Trophoblast cell (in vitro differentiated cells and primary cell): ENCODE measurements at places on chromosomes 7 and 10.

- H3K4me3 ChIP-seq = no peak overlapping the region
- DNase-seq = peak; percentile 12
- no peak overlapping the region for H3K27ac ChIP-seq
- no peaks in the 10 kb centered on the region for H3K27me3 ChIP-seq
Measured at GRCh38 chr10:43667317-43667731, 18.6 kb upstream of the ZNF32 start.

DNA sequence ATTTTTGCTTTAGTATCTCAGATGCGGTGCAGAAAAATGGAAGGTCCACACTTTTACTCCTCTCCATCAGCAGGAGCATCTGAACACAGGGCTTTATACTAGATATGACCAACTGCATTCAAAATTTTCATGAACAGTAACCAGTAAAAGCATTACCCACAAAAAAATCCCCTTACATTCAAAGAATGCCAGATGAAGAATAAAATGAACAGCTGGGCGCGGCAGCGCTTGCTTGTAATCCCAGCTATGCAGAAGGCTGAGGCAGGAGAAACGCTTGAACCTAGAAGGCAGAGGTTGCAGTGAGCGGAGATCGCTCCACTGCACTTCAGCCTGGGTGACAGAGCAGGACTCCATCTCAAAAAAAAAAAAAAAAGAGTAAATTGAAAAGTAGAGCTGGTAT is 3.1 kb downstream of the SAR1A start:
- H3K4me3 ChIP-seq = no peak overlapping the region
- no peak overlapping the region for H3K27ac ChIP-seq
- no peaks in the 10 kb centered on the region for H3K27me3 ChIP-seq
- peak; percentile 76 for DNase-seq
- no peaks in the 10 kb centered on the region for H3K4me1 ChIP-seq

DNA sequence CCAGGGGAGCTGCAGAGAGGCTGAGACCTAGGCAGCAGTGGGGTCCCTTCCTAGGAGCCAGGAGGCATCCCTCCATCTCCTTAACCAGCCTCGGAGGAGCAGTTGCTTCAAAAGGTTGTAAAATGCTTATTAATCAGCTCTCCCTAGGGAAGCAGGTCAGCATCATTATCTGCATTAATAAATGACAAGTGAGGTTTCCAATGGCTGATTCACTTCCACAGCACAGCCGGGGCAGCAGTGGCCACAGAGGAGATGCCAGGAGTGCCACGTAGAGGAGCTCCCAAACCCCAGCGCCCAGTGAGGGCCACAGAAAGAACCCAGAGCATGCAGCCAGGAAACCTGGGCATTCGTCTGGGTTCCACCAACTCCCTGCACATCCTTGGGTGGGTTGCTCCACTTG is 8.2 kb upstream of the NPFFR1 start:
- H3K4me1 ChIP-seq = no peaks in the 10 kb centered on the region
- no peak for DNase-seq
- no peak overlapping the region for H3K27ac ChIP-seq
- no peak overlapping the region for H3K4me3 ChIP-seq

DNA sequence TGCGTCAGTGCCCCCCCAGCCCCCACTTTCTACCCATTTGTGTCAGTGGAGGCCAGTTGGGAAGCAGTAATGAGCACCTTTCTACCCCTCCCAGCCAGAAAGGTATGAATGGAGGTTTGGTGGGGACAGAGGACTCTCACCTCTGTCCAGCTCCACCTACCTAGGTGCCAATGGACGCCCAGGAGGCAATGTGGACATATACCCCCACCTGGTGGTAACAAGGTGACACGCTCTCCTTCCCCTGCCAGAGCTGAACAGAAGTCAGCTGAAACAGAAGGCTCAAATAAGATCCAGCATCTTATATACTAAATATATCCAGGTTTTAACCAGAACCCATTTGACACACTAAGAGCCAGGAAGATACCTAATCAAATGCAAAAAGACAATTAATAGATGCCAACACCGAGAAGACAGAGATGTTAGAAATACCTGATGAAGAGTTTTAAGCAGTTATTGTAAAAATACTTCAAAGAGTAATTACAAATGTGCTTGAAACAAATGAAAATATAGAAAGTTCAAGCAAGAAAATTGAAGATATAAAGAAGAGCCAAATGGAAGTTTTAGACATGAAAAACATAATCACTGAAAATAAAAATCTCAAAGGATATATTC is 18.4 kb upstream of the SORCS3 start:
- H3K27ac ChIP-seq = no peak overlapping the region
- H3K36me3 ChIP-seq = no peaks in the 10 kb centered on the region
- no peaks in the 10 kb centered on the region for H3K4me1 ChIP-seq
- no peak overlapping the region for H3K4me3 ChIP-seq
- DNase-seq = peak; percentile 78

DNA sequence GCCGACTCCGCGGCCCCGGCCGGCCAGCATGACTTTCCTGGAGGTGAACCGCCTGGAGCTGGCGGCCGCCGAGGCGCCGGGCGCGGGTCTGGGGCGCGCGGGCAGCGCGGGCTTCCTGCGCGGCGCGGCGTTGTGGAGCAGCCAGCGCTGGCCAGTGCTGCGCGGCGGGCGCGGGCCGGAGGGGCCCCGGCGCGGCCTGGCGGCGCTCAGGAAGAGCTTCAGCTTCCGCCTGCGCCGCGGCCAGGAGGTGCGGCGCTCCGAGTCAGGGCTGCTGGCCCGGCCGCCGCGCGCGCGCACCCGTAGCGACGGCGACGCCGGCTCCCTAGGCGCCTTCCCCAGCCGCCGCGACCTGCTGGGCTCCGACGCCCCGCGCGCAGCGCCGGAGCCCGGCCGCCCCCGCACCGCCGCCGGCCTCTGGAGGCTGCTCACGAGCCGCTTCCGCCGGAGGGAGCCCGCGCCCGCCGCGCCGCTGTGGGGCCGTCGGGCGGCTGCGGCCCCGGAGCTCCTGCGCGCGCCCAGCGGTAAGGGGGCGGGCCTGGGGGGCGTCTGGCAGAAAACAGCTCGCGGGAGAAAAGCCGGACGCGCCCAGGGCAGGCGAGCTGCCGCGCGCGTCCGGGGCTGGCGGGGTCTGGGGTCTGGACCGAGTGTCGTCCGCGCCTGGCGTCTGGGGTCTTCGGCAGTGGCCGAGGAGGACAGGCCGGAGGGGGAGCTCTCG is 29.0 kb downstream of the AGAP3 start:
- H3K4me1 ChIP-seq = peaks cover 33% of the 10 kb centered on the region
- peak overlapping the region; percentile 100 for H3K27ac ChIP-seq
- peak overlapping the region; percentile 80 for H3K4me3 ChIP-seq
- DNase-seq = no peak
- no peaks in the 10 kb centered on the region for H3K27me3 ChIP-seq

- H3K27ac ChIP-seq = no peak overlapping the region
- DNase-seq = no peak
- H3K4me1 ChIP-seq = no peaks in the 10 kb centered on the region
- no peaks in the 10 kb centered on the region for H3K27me3 ChIP-seq
- no peak overlapping the region for H3K4me3 ChIP-seq
- peaks cover 4% of the 10 kb centered on the region for H3K36me3 ChIP-seq
Measured at GRCh38 chr7:87886875-87887274, 10.6 kb downstream of the DBF4 start.
